Epithelial cell of prostate (primary cell): ENCODE measurements at places on chromosomes 6 and 20.

- no peak for DNase-seq
These were observed 592 bp downstream of the CUTA start for GRCh38 chr6:33417128-33417902.

GRCh38 chr6:123036648-123037047 is 40.6 kb downstream of the CLVS2 start:
- DNase-seq, result no peak

DNA sequence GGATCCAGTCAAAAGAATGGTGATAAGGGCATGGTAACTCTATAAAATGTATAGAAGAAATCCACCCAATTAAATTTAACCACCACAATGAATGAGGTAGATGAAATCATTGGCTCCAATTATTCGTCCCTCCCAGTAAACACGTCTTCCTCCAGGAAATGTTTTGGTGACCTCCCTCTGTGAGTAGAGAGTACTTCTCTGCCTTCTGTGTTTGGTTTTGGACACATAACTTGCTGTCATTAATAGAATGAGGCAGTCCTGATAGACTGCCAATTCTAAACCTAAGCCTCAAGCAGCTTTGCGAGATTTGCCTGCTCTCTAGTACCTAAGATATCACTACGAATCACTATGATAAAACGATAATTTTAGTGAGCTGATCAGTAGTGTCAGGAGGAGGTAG is 632.8 kb downstream of the HDGFL1 start:
- DNase-seq, result no peak

DNA sequence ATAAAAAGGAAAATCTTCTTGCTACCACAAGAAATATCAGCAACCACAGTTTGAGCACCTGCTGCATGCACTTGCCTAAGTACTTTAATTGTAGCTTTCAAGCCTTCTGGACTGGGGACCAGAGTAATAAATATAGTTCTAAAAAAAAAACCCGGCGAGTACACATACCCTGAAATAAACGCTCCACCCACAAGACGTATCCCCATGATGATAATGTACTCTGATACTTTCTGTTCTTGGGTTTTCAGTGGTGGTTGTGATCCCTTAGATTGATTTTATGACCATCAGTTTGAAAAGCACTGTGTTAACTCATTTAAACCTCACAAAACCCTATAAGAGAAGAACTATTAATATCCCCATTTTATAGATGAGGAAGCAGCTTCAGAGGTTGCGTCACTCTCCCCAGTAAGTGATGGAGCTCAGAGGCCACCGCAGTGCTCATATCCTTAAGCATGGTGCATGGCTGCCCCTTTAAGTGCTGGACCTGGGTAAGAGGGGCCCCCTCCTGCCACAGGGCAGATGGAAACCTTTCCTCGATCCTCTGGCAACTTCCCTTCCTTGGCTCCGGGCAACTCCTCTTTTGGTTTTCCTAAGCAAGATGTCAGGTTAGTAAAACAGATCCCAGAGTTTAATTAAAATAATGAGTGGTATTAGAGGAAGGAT is 67.3 kb downstream of the KCNB1 start:
- no peak for DNase-seq

DNA sequence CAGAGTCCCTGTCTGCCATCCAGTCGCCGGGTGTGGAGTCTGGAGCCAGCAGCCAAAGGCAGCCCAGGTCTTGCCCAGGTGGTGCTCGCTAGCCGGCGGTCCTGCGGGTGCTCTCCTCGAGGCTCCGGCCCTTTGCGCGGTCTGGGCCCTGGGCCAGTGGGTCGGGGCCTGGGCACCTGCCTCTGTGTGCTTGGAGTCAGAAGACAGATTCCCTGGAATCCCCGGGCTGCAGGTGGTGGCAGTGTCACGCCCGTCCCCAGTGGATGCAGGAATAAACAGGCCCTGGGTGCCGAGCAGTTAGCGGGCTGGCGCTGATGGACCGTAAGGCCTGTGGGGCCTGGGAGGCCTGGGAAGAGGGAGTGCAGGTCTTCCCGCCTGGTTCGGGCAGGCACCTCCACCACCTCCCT is 5.3 kb downstream of the SS18L1 start:
- no peak for DNase-seq

- DNase-seq, result no peak
These were observed 13.5 kb upstream of the PREX1 start for GRCh38 chr20:48841196-48841874.

GRCh38 chr6:11328613-11329247 is 96.3 kb upstream of the NEDD9 start:
- no peak for DNase-seq

GRCh38 chr6:158122048-158122447 is 46.0 kb downstream of the SERAC1 start:
- peak; percentile 73 for DNase-seq

- no peak for DNase-seq
These were observed 11.4 kb upstream of the TAF8 start for GRCh38 chr6:42038811-42039408.

DNA sequence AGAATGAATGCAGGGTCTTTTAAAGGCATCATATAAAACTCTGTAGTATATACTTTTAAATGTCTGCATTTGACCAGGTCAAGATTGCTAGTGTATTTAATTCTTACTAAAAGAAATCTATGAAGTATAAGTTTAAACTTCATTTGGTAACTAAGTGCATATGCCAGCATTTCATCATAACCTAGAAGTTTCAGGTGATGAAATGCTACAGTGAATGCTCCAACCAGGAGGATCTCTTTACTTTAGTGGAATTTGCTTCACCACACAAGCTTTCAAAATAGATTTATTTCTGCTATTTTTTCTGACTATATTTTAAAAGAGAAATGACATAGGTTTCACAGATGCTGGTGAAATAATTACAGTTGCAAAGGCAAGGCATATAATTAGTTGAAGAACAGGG is 141.9 kb downstream of the HIVEP2 start:
- no peak for DNase-seq

DNA sequence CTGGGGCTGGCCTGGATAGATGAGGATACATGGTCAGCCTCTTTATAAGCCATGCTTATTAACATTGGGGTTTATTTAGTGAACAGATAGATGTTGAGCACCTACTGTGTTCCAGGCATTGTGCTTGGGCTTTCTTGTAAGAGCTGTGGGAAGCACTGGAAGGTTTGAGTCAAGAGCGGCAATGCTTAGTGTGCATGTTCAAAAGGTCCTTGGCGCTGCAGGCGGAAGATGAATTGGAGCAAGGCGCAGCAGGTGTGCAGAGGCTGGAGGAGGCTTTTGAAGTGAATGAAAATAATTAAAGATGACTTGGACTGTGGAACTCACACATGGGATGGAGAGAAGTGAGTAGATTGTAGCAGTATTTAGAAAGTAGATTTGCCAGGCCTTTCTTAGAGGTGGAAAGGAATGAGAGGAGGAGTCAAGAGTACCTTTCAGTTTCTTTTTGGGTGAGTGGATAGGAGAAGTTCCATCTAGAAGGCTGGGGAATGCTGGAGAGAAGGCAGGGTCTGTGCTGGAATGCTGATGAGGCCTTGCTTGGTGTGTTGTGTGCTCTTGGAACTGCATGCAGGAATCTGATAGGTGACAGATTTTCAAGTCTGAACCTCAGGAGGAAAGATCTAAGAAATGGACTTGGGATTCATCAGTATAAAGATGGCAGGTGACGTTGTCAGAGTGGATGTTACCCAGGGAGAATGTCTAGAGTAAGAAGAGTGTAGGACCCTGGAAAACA is 26.4 kb downstream of the SNX9 start:
- DNase-seq, result no peak

- no peak for DNase-seq
These were observed 5.7 kb upstream of the CD2AP start for GRCh38 chr6:47471911-47472310.

DNA sequence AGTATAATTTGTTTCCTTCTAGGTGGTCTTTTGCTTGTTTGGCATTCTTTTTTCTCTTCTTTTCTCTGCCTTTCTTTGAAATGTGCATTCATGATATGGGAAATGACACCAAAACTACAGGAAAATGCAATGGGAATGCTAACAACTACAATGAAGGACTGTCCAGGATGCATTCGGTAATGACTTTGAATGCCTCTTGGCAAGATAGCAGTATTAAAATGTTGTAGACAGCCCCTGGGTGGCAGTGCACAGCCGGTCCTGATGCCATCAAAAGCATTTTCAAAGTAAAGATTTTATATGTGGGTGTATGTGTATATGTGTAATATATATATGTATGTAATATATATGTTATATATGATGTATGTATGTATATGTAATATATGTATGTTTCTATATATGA is 218.8 kb upstream of the MMS22L start:
- DNase-seq, result no peak

DNA sequence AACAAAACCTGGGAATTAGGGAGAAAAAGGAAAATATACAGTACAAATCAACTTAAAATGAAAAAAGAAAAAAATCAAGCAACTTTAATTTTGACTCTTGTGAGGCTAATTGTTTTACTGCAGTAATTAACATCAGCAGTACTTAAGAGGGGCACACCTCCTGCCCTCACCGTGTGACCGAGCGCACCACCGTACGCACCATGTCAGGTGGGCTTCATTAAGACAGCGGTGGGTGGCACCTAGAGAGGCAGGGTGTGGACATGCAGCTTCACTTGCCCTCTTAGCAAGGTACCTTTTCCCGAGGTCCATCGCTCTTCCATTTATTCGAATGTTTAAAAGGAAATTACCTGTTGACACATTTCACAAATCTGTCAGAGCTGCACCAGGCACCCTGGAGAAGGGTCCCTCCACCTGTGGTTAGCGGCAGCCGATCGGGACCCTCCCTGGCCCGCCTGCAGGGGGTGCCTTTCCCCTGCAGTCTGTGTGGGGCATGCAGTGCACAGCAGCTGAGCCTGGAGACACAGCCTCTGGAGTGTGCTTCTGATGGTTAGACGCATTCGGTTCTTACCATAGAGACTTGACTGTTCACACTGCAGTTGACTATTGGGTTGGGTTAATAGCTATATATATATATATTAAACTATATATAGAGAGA is 184.1 kb downstream of the TMEM242 start:
- DNase-seq, result no peak

GRCh38 chr20:53622247-53623133 is 28.9 kb upstream of the ZNF217 start:
- DNase-seq, result no peak

DNA sequence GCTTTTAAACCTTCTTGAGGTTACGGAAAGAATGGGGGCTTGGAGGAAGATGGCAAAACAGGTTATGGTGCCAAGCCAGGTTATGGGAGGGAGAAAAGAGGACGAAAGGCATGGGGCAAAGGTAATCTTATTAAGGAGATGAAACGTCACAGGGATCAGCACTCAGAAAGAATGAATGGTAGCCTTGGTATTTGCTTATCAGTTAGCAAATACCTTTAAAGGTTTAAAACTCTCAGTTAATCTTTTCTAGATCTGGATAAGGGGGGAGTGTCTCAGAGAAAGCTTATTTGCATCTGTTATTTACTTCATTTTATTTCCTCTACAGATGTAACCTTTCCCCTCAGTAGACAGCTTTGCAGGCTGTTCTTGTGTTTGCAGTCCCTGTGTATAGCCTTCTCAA is 55.5 kb upstream of the EEF1E1 start:
- DNase-seq, result no peak

DNA sequence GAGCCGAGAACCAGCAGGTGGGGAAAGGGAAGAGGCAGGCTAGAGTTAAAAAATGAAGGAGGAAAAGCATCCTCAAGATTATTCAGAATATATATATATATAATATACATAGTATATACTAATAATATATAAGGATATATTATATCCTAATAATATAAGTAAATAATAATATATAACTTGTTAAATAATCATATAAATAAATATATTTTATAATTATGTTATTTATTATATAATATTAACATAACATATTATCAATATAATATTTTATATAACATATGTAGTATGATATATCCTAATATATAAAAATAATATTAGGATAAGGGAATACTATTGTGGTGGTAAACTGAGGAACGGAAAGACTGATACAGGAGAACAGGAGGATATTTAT is 171.8 kb downstream of the TRIM27 start:
- DNase-seq, result no peak

GRCh38 chr6:138907167-138907566 is 80.9 kb downstream of the REPS1 start:
- no peak for DNase-seq

- DNase-seq, result peak; percentile 14
These were observed 72.3 kb downstream of the BTBD9 start for GRCh38 chr6:38567436-38567835.

- DNase-seq, result no peak
These were observed 42.7 kb downstream of the CD2AP start for GRCh38 chr6:47520282-47520681.

DNA sequence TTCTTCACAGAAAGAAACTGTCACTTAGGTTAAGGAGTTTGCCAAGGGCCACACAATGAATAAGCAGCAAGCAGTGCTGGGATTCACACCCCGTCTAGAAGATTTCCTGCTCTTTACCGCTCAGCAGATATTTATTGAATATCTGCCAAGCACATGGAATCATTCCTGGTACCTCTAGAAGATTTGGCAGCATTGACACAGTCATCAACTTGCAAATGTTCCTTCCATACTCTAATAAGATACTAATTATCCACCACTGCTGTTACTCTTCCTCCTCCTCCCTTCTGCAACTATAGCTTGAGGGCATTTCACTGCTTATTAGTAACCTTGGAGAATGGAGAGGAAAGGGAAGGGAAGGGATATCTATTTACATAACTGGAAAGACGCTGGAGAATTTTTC is 13.0 kb downstream of the MOXD1 start:
- no peak for DNase-seq

- DNase-seq, result no peak
These were observed 24.6 kb upstream of the ID4 start for GRCh38 chr6:19812512-19813119.

GRCh38 chr6:129105035-129105434 is 222.1 kb downstream of the LAMA2 start:
- no peak for DNase-seq

- DNase-seq, result no peak
These were observed 54.8 kb downstream of the MEI4 start for GRCh38 chr6:77707603-77708002.

- DNase-seq, result no peak
These were observed 5.2 kb upstream of the TBCC start for GRCh38 chr6:42751055-42751454.

DNA sequence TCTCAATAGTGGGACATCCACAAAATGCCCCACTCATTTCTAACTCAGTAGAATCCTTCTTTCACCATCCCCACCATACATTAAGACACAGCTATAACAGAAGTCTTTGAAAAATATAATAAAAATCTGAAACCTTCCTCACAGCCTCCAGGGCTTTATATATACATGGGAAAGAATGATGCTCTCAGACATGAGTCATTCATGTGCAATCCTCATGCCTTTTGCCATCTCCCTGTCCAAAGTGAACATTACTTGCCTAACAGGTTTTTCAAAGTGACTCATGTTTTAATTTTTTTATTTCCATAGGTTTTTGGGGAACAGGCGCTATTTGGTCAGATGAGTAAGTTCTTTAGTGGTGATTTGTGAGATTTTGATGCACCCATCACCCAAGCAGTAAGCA is 162.7 kb downstream of the RALGAPA2 start:
- DNase-seq, result peak; percentile 89
